ENCODE measurements at places on chromosomes 6 and 20.

DNA sequence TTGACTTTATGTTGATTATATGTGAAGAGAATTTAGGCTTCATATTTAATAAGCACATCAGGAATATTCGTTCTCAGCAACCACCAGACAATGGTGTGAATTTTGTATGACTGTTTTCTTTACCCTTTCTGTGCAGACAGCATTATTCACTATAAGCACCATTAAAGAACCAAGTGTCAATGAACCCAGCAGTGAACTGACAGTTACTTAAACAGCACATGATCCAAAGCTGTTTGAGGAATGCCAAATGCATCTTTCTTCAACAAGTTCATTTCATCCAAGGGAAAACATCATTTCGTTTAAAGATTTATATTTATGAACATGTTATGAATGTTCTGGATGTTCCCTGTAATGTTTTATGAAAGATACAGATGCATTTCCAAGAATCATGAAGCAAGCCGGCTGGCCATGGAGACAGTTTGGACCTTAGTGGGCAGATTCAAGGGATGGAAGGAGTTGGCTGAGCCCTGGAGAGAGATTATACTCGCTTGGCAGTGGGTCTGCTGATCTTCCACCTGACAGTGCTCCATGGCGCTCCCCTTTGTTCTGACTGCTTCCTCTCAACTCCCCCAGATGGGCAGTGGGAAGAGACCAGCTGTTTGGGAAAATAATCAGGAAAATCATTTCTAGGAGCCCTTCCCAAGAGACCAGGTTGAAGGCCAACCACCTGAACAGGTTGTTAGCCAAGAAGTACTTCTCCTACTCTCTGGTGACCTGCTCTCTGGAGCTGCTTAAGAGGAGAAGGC, 326.0 kb upstream of the RSPO3 start:
- DNase-seq, result no peak

DNA sequence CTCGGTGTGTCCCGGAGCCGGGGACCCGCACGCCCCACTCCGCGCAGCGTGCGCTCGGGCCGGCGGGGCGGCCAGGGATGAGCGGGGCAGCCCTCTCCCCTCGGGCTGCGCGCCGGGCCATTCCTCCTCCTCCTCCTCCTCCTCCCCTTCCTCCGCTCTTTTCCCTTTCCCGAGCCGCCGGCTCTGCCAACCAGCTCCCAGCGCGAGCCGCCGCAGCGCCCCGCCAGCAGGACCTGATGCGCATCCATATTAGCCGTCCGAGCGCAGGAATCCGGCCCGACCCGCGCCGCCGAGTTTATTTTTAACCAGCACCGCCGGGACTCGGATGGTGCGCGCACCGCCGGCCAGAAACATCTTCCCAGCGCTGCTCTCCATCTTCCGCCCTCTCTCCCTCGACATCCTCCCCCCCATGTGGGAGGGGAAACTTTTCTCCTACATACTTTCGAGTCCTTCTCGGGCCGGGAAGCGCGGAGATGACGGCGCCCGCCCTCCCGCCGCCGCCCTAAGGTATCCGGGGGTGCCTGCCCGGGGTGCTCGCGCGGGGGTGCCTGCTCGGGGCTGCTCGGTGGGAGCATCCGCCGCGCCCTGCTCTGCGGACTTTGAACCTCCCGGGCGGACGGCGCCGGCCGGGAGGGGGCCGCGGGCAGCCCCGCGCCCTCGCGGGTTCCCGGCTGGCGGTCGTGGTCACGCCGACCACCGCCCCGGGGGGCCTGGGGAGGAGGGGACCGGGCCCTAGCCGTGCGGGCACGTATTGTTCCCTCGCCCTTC, 619 bp downstream of the RREB1 start:
- DNase-seq, result peak; percentile 50

DNA sequence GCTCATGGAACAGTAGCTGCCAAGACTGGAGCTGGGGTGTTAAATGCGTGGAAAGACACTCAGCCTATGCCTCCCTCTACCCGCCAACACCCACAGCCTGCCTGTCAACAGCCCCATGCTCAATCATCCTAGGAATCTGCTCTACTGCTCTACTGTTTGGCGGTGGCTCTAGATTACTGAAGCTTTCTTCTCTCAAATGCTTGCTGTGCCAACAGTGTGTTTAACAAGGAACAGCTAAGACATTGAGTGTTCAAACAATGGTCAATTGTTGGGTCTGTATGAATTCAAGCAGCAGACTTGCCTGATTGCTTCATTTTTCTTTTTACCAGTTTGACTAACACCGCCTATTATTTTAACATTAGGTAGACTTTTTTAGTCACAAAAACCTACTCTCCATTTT, 258.6 kb downstream of the SOD2 start:
- DNase-seq, result no peak

GRCh38 chr6:31094389-31094881, 17.9 kb downstream of the C6orf15 start:
- DNase-seq, result peak; percentile 47

DNA sequence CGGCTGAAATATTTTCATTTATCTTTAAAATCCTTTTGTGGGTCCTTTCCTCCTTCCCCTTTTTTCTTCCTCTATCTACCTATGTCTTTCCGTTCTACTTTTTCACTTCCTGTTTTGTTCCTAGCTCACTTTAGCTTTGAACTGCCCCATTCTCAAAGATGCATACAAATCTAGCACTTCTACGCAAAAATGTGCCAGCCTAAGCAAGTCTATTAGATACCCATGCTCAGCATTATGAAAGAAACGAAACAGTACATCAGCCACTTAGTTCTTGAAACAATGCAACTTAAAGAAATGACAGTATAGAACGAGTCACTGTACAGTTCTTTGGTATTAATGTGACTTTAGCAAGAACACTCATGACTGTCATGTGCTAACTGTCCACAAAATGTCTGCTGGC, 47.3 kb upstream of the MARCKS start:
- no peak for DNase-seq

GRCh38 chr6:124423621-124424020, 538.6 kb upstream of the RNF217 start:
- DNase-seq, result no peak

DNA sequence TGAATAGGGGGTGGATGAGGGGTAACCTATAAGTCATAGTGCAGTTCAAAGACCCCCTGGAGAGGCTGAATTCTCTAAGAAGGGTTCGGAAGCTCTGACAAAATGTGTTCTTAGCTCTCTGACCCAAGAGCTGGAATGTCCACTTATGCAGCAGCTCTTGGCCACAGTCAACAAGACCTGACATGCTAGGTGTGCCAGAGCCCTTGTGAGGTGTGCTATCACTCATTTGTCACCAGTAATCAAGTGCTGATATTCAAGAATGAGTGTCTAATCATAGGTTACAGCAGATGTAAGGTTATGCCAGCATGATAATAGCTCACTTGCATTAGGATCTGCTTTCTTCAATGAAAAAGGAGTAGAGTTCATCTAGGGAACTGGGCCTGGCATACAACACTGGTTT, 28.1 kb downstream of the TOMM6 start:
- DNase-seq, result no peak

GRCh38 chr6:45626087-45626891, 248.6 kb upstream of the SUPT3H start:
- DNase-seq, result peak; percentile 53

DNA sequence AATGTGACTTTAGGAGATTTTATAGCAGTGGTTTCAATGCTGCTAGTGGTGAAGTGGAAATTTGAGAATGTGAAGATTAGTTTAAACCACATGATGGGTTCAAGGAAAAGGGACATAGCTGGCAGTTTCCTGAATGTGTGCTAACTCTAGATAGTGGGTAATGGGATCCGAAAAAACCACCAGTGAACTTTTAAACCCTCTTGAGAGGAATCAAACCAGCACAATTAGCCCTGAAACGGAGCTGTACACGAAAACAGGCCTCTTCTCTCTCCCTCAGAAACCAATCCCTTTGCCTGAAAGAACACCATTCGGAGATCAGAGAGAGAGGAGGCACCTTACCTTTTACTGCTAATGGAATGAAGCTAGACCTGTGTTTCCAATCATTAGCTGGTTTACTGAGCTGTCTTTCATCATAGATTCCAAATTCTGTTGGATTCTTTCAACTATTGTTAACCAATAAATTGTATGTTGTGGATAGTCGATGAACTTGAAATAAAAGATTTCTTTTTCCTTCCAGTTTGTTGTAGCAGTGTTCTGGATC, 103.9 kb downstream of the AIG1 start:
- no peak for DNase-seq

GRCh38 chr6:73832313-73832712, 136.3 kb downstream of the CD109 start:
- no peak for DNase-seq

GRCh38 chr20:2162823-2163166, 61.2 kb downstream of the STK35 start:
- DNase-seq, result no peak

GRCh38 chr6:64520050-64520449, 884.4 kb downstream of the PHF3 start:
- DNase-seq, result peak; percentile 31

- peak; percentile 50 for DNase-seq
These were observed 82.4 kb downstream of the RTN4IP1 start for GRCh38 chr6:106546691-106547414.

GRCh38 chr6:107179004-107179403, 63.7 kb upstream of the BEND3 start:
- DNase-seq, result no peak

GRCh38 chr20:33291830-33292355, 8.9 kb downstream of the BPIFB1 start:
- DNase-seq, result peak; percentile 72

DNA sequence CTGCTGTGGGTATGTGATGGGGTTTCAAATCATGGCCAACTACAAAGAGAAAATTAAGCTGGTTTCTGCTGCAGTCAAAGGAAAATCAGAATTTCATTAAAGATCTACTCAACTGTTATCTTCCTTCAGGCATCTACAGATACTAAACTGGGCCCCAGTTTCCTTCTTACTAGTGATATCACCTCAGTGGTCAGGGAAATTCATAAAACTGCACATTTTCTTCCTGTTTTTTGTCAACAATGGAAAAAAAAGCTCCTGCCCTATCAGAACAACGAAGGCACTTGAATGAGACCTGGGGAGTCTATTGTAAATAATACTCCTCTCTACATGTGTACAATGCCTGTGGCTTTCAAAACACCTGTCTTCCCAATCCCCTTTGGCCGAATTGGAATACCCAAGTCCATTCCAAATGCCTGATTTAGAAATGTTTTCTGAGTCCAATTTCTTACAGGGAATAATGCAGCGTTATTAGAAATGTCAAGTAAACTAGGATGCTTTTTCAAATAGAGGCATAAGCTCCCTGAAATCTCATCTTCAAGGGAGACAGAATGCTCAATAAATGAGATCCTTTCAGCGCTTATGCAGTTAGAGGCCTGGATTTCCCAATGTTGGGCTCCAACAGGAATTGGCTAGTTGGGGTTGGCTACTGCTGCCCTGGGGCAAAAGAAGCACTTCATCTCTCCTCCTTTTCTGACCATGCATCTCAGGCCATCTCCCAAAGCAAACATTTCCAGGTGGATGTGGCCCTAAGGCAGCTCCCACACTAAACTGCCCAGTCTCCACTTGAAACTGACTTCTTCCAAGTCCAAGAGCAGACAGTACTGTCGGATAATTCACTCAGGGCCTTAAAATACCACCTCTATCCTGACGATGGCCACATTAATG, 143.3 kb downstream of the NFATC2 start:
- peak; percentile 82 for DNase-seq

DNA sequence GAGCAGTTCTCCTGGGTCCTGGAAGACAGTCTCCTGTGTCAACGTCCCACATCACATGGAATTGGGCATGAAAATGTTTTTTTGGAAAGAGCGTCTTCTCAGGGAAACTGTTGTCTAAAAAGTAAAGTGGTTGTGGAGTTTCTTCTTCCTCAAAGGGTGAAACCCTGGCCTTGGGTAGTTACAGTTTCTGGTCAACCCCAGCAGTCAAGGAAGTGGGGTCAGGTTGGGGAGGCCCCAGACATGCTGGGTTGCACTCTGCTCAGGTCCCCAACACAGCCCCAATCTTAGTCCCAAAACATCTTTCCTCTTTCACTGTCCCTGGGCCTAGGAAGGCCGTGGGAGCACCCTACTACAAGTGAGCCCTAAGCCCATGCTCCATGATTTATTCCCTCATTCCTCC, 996 bp upstream of the NFKBIE start:
- no peak for DNase-seq

DNA sequence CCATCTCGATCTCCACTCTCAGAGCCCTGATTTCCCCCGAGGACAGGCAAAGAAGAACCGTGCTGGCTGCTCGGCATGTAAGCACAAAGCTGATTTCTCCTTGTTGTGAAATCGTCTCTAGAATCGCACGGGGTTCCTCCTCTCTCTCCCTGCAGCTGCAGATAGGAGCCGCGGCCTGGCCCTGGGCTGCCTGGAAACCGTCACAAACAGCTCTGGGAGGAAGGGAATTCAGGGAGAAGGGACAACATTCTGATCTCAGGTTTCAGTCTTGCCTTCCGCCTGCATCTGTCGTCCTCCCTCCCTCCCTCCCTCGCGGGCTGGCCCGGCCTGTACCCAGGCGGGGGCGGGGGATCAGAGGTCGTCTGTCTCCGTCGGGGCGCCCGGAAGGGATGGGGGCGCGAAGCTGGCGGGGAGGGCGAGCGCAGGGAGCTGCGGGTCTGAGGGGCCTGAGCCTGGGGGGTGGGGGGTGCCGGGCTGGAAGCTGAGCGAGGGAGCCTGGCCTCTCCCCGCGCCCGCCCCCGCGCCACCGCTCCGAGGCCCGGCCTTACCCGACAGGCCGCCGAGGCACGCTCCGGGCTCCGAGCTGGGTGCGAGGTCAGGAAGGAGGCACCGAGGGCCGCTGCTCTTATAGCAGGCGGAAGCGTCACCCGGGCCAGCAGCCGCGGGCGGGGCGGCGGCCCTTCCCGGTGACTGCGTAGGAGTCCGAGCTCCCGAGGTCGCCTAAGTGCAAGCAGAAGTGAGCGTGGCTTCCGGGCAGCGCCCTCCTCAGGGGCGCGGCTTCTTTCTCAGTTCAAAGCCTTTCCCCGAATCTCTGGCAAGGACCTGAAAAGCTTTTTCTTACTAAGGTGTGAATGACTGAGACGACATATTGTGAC, at the start of gene SERPINB1:
TSS of gene SERPINB1 (minus strand) at position 600 of the 875 bp plus-strand sequence. CDS start 1,277 bp downstream, outside the sequence.
- DNase-seq, result peak; percentile 93

DNA sequence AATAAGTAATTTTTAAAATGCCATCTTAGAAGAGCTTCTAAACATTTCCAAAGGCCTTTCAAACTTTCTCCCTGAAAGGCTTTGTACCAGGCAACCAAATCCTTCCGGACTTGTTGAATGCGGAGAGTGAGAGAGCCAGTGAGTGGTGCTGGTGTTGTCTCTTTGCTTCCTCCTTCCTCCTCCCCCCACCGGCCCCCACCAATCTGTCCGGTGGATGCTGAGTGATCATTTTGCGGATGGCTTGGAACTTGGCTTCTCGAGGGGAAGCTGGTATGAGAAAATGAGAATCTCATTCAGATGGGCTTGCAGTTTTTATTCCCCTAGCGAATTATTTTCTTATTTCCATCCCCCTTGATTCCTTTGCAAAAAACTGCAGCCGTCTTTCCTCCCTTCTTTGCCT, 97.3 kb downstream of the ANKRD60 start:
- no peak for DNase-seq

GRCh38 chr6:168179702-168180382, 100.8 kb upstream of the FRMD1 start:
- no peak for DNase-seq

- no peak for DNase-seq
These were observed 116.8 kb downstream of the MAFB start for GRCh38 chr20:40572251-40572650.

GRCh38 chr20:34956751-34957472, 1.2 kb downstream of the MYH7B start:
- no peak for DNase-seq

Data from activated CD4-positive, alpha-beta T cell treated with anti-CD3 and anti-CD28 coated beads, Interleukin-10, Interleukin-2, amounts not matched to agents 100 ng/mL and 50 ng/mL, durations not matched to agents 16 hours and 8 hours (primary cell).